ENCODE measurements at places on chromosomes 11 and 22.

DNA sequence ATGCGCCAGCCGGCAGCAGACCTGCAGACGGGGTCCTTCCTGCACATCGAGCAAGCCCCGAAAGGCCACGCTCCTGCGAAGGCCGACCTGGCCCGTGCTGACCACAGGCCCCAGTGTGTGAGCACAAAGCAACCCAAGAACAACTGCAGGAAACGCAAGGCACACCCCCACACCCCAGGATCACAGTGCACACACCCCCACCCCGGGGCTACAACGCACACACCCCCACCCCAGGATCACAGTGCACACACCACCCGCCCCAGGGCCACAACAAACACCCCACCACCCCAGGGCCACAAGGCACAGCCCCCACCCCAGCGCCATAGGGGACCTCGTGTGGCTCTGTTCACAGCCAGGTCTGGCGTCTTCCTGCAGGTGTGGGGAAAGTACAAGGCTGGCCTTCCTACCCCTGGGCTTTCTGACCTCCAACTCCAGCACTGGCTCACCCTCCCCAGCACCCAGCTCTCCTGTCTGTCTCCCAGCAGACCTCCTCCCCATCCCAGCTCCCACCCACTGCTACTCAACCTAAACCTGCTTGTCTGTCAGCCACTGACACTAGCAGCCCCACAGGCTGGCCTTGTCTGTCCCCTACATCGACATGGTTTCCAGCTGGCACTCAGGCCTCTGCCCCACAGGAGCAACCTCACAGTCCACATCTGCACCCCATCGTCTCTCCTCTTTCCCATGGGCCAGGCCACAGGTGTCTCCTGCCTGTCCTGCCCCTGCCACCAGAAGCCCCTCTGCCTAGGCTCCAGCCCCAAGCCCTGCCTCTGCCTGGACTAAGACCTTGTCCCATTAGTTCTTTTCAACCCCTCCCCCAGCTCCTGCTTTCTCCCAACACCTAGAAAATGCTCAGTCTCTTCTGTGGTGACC is 20.5 kb upstream of the EFCAB6 start:
- no peak for DNase-seq

DNA sequence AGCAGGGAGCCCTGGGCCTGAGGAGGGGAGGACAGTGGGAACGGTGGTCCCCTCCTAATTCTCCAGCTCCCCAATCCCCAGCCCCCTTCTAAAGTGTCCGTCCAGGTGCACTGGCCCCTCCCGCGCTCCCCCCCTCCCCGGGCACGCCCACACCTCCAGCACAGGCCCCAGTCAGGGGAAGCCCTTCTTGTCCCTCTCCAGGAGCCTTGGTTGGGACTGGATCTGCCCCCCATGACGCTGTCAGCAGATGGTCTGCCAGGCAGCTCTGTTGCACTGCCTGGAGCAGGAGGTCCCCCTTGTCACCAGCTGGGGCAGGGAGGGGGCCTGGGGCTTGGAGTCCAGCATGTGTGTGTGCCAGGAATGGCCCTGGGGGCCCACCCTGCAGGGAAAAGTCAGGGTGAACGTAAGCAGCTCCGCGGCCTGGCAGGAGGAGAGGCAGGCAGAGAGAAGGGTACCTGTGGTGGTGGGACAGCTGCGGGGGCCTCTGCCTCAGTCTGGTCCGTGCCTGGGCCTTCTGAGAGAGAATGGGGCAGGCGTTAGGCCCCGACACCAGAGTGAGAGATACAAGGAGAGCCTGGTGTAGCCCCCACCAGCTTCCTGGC is 1.6 kb downstream of the IRF7 start:
- no peak for DNase-seq

- no peak for DNase-seq
Measured at GRCh38 chr11:11758603-11759196, 83.1 kb upstream of the USP47 start.

DNA sequence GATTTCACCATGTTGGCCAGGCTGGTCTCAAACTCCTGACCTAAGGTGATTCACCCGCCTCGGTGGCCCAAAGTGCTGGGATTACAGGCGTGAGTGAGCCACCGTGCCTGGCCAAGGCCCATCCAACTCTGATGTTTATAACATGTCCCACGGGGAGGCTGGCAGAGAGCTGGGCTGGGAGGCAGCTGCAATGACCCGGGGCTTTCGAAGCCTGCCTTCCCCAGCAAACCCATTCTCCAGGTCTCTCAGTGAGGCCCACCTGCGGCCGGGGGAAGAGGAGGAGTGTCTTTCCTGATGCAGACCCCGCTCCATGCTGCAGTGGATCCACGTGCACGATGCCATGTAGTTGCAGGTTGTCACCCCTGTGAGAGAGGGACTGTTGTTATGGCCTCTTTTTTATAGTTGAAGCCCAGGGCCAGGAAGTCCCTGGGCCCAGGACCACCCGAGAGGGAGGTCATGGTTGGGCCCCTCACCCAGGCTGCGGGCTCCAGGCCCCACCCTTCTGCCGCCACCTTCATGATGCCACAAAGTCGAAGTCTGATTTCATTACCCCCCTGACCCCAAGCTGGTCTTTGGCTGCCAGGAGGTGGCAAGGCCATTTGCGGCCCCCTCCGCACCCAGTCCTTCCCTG is 38.3 kb downstream of the KCNJ4 start:
- DNase-seq, result no peak

DNA sequence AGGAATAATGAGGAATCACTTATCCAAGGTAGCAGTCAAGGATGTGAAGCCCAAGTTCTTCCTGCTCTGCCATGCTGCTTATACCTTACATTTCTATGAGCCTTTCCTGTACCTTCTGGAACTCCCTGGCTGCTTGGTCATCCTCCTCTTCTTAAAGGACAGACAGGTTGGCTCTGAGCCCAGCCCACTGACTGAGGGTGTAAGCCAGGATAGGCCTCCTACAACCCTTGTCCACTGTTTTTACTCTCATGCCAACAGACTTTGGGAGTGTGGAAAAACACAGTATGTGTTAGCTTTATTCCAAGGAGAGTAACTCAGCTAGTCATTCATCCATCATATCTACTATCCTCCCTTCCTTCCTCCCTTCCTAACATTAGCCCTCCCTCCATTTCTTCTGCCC is 47.5 kb downstream of the IRAG1 start:
- no peak for DNase-seq

DNA sequence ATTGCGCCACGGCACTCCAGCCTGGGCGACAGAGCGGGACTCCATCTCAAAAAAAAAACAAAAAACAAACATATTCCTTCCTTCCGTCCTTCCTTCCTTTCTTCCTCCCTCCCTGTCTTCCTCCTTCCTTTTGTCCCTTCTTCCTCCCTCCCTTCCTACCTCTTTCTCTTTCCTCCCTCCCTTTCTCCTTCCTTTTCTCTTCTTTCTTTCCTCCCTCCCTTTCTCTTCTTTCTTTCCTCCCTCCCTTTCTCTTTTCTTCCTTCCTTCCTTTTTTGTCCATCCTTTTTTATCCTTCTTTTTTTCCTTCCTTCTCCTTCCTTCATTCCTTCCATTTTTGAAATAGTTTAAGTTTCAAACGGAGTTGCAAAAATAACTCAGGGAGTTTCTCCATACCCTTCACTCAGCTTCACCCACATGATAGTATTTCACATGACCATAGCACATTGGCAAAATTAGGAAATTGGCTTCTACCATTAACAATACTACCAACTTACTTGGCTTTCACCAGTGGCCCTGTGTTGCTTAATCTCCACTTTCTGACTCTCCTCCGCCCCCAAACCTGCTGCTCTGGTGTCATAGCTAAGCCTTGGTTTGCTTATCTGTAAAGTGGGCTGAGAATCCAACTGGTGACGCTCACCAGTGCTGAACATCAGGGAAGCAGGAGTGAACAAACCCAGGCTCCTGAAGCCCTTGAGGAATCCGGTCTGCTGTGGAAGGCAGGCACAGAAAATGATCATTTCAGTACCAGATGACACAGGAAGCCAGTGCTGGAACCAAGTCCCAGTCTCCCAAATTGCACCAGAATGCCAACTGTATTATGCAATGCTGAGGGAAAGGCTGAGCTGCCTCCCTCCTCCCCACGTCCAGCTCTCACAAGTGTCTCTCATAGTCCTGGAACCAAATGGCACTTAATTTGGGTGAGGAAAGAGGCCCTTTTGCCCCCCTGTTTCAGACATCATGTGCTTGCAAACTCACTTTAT is 17.2 kb upstream of the CRYBB3 start:
- DNase-seq, result no peak

DNA sequence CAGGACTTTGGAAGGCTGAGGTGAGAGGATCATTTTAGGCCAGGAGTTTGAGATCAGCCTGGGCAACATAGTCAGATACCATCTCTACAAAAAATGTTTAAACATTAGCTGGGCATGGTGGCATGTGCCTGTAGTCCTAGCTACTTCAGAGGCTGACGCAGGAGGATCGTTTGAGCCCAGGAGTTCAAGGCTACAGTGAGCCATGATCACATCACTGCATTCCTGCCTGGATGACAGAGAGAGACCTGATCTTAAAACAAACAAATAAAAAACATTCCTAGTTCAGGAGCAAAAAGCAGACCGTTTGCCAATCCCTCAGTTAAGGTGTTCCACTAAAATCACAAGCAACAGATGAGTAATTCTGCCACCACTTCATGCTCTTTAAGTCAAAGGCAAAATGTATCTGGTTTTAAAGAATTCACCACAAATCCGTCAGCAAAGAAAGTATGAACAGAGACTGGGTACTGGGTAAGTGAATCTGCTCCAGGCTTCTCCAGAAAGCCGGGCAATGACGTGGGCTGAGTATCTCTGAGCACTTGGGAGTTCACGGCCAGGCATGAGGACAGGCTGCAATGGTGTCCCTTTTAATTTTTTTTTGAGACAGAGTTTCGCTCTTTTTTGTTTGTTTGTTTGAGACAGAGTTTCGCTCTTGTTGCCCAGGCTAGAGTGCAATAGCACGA is 19.5 kb downstream of the CLTCL1 start:
- no peak for DNase-seq

GRCh38 chr11:76215941-76216340 is 9.6 kb upstream of the WNT11 start:
- no peak for DNase-seq

DNA sequence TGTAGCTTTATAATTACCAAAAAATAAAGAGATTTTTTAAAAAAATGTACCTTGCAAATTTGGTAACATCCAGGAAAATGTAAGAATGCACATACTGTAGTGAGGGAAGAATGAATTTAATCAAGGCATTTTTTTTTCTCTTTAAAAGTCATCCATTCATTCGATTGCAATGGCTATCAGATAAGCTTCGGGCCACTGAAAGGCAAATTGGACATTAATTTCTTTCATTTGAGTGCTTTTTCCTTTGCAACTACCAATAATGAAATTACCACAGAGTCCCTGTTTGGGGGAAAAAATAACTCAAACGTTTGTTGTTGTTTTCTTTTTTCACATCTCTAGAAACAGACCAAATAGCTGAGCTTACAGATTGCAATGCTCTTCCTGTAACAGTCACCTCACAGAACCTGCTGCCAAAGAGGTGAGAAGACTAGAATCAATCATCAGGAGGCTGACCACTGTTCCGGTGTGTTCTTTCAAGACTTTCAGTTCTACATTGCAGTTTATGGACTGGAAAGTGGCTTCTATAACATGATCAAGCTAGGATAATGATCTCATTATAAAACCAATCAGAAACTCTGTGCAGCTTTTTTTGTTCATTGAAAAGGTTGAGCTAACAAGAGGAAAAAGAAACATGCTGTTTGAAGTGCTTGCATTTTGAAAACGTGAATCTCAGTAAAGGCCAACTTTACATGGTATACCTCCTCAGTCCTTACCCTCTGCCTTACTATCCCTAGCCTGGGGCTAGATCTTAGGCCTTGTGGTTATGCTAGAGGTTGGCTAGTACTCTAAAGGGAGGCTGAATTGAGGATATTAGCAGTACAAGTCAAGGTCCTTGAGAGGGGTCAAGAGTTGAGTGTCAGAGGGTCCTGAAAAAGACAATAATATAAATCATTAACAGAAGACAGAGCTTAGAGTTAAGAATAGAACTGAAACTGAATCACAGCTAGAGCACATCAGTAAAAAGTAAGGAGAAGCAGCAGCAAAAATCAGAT is 1276.1 kb downstream of the LRRC4C start:
- no peak for DNase-seq

DNA sequence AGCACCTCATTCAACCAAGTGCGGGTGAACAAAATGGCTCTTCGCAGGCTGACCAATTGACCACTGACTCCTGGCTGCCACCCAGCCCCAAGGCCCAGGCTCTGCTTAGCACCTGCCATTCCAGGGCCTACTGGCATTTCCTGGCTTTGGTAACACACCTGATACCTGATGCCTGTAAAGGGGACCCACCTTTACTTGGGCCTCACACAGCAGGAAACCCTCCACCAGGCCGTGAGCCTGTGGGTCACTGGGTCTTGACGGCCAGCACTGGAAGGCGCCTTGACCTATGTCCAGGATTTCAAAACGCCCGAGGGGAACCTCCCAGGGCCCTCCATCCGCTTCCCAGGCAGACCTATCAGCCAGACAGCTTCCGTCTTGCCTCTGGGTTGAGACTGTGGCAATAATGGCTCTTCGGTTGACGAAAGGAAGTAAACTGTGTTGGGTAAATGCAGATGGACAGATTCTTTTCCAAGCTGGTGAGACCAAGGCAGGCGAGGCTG is 16.8 kb upstream of the TMEM184B start:
- DNase-seq, result no peak

- no peak for DNase-seq
Measured at GRCh38 chr22:48713272-48714205, 1114.1 kb downstream of the BRD1 start.

DNA sequence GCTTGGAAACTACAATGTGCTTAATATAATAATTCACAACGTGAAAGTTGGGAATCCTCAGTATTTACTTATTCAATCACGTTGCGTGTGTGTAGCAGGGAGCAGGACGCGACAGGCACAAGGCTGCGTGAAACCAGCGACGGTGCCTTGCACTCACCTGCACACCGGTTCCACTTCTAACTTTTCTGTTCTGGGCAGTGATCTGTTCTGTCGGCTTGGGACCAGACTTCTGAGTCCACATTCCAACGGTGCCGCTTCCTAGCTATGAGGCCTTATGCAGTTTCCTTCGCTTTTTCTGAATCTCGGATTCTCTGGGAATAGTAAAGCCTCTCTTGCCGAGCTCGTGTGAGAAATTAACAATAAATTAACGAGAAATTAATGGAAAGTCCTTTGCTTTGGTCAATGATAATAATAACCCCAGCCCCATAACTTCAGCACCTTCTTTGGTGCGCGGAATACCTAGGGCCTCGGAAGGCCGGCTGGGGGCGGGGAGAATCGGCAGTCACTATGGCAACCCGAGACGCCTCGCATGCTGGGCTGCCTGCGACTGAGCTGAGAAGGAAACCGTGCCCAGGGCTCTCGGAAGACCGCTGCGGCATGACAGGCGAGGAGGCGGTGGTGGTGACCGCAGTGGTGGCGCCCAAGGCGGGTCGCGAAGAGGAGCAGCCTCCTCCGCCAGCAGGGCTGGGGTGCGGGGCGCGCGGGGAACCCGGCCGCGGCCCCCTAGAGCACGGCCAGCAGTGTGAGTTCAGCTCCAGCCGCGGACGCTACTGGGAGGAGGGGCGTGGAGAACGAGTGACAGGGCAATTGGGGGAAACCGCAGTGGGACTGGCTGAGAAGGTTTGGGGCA is at the start of gene C11orf97:
Gene C11orf97 (plus strand): TSS at position 530 of the 850 bp plus-strand sequence. CDS start 68 bp downstream, at position 598.
- DNase-seq, result no peak
